ENCODE measurements at places on chromosomes 1 and 21.
A peak's percentile ranks its signal among the peaks of the same experiment; 100 is the strongest.

DNA sequence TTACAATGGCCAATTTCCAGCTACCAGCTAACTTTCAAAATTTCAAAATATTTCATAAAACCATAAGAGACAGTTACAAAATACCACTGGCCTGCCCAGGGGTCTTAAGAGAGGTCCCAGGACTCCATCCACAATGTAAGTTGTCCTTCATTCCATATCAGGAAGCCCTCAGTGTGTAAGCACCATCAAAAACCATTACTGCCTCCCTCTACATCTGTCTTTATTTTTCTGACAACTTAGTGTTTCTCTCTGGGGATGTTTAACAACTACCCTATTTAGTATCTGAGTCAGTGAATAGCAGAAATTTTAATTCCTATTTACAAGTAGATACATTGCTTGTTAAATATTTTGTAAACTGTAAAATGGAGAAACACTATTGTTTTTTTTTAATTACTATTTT, 339.3 kb upstream of the ADAMTS5 start:
- no peak for DNase-seq

DNA sequence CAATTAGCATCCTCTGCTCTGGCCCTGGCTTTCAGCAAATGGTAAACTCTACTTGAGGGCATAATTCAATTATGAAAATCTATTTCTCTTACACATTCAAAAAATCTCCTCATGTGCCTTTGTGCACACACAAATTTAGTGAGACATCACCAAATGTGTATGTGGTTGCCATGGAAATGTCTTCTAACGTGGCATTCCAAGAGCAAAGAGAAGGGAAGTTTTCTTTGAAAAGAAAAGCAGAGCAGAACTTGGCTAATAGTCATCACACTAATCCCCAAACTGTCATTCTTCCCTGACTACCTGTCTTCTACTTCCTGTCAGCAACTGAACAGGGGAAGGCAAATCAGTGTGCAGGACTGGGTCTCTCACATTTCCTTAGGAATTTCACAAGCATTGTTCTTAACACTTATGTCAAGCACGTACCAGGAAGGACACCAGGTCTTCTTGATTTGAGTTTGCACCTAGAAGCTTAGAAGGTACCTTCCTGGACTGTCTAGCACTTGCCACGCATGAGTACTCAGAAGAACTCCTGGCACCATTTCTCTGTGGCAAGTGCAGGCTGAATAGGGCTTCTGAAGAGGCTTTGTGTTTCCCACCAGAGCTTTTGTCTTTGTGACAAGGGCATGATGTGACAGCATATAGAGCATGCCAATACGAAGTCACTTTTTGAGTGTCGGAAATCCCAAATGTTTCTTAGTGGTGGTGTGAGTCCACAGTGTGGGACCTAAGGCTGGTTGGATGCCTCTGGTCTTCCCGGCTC, 32.3 kb downstream of the MAN1C1 start:
- DNase-seq: no peak

DNA sequence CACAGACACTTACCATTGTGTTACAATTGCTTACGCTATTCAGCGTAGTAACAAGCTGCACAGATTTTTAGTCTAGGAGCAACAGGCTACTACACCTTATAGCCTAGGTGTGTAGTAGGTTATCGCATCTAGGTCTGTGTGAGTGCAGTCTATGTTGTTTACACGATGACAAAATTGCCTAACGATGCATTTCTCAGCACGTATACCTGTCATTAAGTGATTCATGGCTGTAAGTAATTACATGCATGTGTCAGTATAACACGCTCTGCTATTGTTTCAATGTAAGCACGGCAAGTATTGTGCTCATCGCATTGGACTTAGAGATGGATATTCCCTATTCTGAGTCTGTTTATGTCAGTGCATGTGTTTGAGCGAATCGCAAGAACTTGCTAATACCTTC, 15.7 kb upstream of the ZBTB18 start:
- no peak for DNase-seq

DNA sequence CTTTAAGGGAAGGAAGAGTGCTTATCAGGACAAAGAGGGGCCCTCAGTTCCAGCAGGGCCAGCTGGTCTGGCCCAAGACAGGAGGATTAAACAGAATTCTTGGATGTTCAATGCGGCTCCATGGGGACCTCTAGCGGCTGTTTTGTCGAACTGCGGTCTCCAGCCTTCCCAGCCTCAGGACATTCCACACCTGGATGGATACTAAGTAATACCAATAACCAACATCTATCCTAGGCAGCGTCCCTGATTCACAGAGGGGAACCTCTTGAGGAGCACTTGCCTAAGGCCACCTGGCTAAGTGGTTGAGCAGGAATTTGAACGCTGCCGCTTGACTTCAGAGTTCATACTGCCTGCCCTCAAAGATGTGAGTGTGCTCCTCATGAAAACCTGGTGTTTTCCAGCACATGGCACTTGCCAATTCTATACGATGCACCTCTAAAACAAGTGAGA, 15.5 kb upstream of the CD247 start:
- DNase-seq: peak; percentile 92

DNA sequence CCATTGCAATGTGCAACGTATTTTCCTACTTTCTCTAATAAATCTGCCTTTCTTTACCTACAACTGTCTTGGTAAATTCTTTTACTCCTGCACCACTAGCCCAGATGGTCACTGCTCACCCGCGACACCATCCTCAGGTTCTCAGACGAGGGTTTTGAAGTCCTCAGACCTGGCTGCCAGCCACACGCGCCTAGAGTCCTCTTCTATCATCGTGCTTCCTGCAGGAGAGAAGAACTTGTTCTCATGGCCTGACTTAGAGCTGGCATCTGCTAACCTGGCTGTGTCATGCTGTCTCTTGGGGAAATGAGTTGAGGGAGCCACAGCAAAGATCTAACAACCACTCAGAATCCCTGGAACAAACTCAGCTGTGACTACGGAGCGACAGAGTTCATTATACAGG, 30.3 kb upstream of the PGBD5 start:
- no peak for DNase-seq

- peak; percentile 95 for DNase-seq
Observed at GRCh38 chr1:201719812-201720521, 109.0 kb upstream of the IPO9 start.

DNA sequence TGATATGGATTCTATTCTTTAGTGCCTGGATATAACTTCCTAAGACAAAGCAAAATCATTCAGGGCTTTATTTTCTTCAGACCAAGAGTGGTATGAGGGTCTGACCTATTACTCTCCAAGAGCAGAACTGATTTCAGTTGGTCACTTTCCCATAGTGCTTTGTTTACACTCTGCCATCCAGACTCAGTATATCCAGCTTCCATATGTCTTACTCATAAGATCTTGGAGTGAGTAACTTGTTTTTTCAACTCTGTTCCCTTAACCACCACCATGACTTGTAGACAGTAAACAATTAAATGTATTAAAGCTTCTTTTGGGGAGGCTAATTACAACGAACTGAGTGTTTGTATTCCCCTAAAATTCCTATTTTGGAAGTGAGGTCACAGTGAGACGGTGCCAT, 83.4 kb downstream of the USP24 start:
- no peak for DNase-seq

- no peak for DNase-seq
Observed at GRCh38 chr1:33615546-33615945, 143.1 kb downstream of the ZSCAN20 start.

GRCh38 chr1:21267191-21268077, 22.8 kb downstream of the ECE1 start:
- no peak for DNase-seq

DNA sequence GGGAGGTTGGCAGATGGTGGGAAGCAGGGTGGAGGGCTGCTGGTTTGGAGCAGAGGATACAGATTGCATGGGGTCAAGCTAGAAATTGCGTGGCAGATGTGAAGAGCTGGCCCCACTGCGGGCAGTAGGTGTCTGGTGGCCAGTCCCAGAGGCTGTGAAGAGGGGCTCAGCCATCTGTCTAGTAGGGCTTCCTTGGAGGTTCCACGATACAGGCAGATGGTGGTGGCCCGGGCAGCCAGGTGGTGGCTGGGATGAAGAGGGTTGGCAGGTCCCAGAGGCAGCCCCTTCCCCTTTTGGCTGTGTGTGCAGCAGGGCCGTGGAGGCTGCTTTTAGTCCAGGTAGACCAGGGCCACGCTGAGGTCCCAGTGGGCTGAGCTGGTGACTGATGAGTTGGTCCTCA, 16.6 kb downstream of the PSEN2 start:
- no peak for DNase-seq
